GM20000 (cell line): ENCODE measurements at places on chromosomes 16 and 17.
A peak's percentile ranks its signal among the peaks of the same experiment; 100 is the strongest.

DNA sequence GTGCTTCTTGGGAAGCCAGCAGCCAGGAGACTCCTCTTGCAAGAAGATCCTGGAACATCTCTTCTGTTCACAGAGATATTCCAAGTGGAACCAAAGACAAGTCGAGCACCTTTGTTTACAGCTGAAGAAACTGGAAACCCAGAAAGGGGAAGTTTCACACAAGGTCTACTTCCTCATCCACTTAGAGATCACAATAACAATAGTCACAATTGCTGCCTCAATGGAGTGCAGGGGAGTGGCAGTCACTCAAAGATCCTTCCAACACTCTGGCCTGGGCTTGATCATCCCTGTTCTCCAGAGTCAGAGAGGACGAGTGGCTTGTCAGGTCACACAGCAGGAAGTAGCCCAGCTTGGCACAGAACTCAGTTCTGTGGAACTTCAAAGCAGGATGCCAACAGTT, 46.9 kb upstream of the SIAH1 start:
- DNase-seq = peak; percentile 42

GRCh38 chr16:11501632-11502031, 85.1 kb downstream of the LITAF start:
- DNase-seq = no peak

DNA sequence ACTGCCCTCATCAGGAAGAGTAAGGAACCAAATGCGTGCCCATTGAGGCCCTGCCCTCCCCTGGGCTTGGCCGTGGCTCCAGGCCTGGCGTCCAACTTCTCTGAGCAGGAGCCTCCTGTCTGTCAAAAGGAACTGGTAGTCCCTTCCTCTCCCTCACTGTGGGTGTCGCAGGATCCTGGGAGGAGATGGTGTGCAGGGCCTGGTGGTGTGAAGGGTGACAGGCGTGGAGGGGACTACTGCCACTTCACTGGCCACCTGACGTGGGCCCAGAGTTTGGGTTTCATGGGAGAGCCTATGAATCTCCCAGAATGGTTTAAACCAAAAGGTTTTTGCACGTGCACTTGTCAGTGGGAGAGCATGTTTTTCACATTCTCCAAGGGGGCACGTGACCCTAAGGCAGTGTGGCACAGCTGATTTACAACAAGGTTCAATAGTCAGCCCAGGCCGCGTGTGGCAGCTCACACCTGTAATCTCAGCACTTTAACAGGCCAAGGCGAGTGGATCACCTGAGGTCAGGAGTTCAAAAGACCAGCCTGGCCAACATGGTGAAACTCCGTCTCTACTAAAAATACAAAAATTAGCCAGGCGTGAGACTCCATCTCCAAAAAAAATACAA, 12.5 kb downstream of the ARL2BP start:
- DNase-seq = no peak

DNA sequence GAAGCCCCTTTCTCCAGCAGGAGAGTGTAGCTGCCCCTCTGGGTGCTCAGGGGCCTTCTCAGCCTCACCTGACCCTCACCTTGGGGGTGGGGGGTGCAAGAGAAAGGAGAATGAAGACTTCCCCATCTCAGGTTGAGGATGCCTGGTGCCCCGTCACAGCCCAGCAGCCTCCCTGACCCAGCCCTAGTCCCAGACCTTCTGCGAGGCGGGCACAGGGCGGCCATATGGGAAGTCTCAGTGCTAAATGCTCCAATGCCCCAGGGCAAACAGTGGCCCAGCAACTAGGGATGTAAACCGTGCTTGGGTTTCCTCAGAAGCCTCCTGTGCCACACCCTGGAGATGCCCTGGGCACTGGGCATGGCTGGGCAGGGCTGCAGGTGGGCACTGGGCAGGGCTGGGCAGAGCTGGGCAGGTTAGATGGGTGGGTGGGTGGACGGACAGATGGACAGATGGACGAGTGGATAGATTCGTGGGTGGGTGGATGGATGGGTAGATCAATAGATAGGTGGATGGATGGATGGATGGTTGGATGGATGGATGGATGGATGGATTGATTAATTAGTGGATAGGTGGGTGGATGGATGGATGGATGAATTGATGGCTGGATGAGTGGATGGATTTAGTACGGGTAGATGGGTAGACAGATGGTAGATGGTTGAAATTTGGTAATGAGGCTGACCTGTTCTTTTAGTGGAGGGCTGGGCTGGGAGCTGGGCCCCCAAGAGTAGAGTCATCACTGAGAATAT, 16.8 kb downstream of the TPSD1 start:
- DNase-seq = no peak

GRCh38 chr16:56939801-56940200, 7.9 kb downstream of the HERPUD1 start:
- DNase-seq = no peak
